ENCODE measurements at places on chromosomes 13 and 19.
A peak's percentile ranks its signal among the peaks of the same experiment; 100 is the strongest.

DNA sequence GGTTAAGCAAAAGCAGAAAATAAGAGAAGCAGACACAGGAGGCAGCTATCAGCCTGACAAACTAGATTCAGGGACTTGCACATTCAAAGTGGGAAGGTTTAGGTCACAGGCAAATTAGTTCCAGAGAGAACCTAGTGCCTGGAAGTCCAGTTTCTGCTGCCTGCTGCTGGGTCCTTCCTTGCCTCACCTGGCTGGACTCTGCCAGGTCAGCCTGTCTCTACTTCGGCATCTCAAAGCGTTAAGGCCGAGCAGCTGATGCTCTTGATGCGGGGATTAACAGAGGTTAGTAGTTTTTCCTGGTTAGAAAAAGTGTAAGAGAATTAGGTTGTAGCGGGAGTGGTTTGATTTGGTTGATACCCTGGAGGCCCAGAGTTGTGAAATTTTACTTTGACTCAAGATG is 52.0 kb downstream of the KLF5 start:
- peak overlapping the region; percentile 9 for H3K27ac ChIP-seq
- no peak for DNase-seq
- H3K27me3 ChIP-seq: no peaks in the 10 kb centered on the region
- no peak overlapping the region for H3K4me3 ChIP-seq

- peaks cover 52% of the 10 kb centered on the region for H3K4me1 ChIP-seq
- no peaks in the 10 kb centered on the region for H3K36me3 ChIP-seq
- DNase-seq: no peak
- peak overlapping the region; percentile 79 for H3K27ac ChIP-seq
- H3K27me3 ChIP-seq: no peaks in the 10 kb centered on the region
Observed at GRCh38 chr13:22499919-22500318, 680.9 kb upstream of the SGCG start.

GRCh38 chr19:35009424-35010415 is 9.6 kb downstream of the GRAMD1A start:
- no peak overlapping the region for H3K4me3 ChIP-seq
- peaks cover 34% of the 10 kb centered on the region for H3K36me3 ChIP-seq
- H3K27me3 ChIP-seq: no peaks in the 10 kb centered on the region
- peaks cover 21% of the 10 kb centered on the region for H3K4me1 ChIP-seq
- no peak for DNase-seq

DNA sequence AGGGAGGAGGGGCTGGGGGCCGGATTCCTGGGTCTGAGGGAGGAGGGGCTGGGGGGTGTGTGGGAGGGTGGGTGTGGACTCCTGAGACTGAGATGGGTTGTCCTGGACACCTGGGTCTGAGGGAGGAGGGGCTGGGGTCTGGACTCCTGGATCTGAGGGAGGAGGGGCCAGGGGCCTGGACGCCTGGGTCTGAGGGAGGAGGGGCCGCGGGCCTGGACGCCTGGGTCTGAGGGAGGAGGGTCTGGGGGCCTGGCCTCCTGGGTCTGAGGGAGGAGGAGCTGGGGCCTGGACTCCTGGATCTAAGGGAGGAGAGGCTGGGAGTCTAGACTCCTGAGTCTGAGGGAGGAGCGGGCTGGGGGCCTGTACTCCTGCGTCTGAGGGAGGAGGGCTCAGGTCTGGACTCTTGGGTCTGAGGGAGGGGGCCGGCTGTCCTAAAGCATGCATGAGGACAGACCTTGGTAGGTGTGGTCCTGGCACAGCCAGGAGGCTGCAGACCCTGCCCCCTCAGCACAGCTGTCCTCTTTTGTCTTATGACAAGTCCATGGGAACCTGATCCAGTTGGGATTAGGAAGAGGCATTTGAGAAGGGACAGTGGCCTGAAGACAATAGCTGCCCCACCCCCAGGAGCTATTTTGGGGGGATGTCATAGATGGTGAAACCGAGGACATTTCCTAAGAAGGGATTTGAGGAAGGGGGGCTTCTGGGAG is 1.3 kb downstream of the TNNT1 start:
- no peak overlapping the region for H3K4me3 ChIP-seq
- no peak for DNase-seq
- H3K27ac ChIP-seq: no peak overlapping the region
- H3K36me3 ChIP-seq: no peaks in the 10 kb centered on the region
- peaks cover 70% of the 10 kb centered on the region for H3K27me3 ChIP-seq
